ENCODE measurements at places on chromosomes 13 and 19. TPM values are rescaled to one million over a fixed set of nuclear protein-coding genes. Genes with fewer than 3 reads are reported as not detected.
A peak's percentile ranks its signal among the peaks of the same experiment; 100 is the strongest.

DNA sequence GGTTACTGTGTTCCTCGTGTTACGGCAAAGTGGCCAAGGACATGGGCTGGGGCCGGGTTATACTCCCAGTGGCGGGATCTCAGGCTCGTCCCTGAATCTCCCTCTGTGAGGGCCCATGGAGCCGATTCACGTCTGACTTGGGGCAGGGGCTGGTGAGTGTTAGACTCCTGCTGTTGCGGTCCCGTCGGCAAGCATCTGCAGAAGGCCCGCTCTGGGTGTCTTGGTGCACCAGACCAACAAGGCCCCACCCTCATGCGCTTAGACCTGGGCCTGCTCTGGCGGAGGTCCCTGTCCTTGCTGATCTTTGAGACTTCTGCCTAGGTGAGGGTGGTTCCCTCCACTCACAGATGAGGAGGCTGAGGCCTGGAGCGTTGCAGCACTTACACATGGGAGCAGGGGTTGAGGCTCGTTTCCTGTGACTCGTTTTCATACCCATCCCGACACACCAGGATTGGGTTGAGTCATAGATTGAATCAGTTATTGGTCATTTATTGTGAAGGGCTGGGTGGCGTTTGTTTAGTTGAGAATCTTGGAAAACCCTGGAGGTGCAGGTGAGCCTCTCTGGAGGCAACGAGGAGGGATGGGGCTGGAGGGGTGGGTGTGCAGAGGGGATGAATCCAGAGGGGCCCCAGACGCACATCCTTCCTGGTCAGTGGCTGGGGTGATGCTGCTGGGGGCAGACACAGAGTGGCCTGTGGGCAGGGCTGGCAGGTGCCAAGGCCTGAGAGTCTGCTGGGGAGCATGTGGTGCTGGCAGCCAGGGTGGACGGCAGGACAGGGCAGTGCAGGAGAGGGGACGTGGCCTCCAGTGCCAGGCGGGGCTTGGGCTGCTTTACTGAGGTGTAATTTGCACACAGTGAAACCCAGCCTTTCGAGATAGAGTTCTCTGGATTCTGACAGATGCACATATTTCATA, 4.6 kb downstream of the EPN1 start:
- DNase-seq: no peak

DNA sequence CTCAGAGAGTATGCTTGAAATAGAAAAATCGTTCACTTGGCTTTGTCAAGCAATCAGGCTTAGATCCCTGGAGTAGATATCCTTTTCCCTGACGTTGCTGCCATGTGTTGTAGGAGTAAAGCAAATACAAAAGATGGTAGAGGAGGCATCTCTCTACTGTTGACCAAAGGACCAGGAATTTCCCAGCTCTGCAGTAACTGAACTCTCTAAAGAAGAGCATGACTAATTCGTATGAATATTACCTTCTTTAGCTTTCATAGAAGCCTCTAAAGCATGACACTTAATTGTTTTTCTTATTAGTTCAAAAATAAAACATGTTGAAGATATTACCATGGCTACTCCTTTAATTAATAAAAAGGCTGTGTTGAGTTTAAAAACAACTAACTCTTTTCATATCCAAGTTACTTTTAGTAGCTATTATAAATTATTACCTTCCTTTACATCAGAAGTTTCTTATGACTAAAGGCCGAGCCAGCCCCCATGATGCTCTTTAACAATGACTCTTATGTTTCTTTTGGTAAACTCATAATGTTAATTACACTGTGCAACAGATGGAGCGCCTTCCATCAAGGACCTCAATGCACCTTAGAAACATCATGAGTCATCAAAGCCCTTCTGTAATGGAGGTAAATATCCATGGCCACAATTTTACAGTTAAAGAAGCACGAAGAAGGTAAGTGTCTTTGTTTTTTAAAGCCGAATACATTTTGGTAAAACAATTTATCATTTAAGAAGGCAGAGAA, 352.4 kb downstream of the KLF5 start:
- no peak for DNase-seq

PSG1 gene
- not detected for total RNA-seq

DNA sequence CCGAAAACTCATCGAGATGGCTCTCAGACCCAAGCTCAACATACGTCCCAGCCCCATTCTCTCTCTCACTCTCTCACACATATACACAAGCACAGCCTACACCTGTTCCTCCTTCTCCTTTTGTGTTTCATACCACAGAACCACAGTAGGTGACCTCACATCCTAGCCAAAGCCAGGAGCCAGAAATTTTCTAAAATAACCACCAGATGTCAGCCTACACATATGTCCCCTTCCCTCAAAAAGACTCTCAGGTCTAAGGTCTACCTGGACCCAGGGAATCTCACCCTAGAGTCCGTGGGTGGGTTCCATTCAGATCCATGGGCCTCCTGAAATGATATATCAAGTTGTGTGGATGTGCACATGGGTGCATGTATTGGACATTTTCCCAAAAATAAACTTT, 104.2 kb upstream of the IPO5 start:
- DNase-seq: no peak

LGALS7 gene
- not detected for total RNA-seq

- peak; percentile 71 for DNase-seq
These were observed 632.1 kb downstream of the DIAPH3 start for GRCh38 chr13:59531571-59532091.

GRCh38 chr19:30523791-30524190, 151.6 kb downstream of the ZNF536 start:
- no peak for DNase-seq

PNMA8C gene
- 1.5 TPM for total RNA-seq

GRCh38 chr13:106484537-106485193, 50.8 kb downstream of the EFNB2 start:
- peak; percentile 19 for DNase-seq

RAB3D gene
- 9.2 TPM for total RNA-seq

DNA sequence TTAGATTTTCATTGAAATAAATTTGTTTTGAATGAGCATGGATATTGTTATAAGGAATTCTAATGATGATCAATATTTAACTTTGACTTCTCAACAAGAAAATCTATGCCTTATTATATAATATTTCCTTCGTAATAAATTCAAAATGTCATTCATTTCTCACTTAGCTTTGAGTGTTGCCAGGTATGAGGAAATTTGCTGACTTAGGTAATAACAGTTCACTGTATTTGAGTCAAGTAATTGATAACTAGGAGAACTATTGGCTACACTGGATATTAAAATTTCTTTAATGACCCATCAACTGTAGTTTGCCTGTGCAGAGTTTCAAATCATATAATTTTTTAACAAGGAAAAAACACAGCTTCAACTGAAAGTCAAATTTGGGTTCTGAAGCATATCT, 746.6 kb downstream of the SLITRK5 start:
- DNase-seq: no peak

GRCh38 chr13:70795484-70795883, 687.2 kb upstream of the KLHL1 start:
- DNase-seq: no peak

GRCh38 chr19:16115301-16116039, 3.8 kb downstream of the RAB8A start:
- DNase-seq: no peak

NDUFA7 gene
- total RNA-seq: 78.3 TPM

- DNase-seq: no peak
These were observed 110.5 kb downstream of the LRCH1 start for GRCh38 chr13:46663206-46664037.

DNA sequence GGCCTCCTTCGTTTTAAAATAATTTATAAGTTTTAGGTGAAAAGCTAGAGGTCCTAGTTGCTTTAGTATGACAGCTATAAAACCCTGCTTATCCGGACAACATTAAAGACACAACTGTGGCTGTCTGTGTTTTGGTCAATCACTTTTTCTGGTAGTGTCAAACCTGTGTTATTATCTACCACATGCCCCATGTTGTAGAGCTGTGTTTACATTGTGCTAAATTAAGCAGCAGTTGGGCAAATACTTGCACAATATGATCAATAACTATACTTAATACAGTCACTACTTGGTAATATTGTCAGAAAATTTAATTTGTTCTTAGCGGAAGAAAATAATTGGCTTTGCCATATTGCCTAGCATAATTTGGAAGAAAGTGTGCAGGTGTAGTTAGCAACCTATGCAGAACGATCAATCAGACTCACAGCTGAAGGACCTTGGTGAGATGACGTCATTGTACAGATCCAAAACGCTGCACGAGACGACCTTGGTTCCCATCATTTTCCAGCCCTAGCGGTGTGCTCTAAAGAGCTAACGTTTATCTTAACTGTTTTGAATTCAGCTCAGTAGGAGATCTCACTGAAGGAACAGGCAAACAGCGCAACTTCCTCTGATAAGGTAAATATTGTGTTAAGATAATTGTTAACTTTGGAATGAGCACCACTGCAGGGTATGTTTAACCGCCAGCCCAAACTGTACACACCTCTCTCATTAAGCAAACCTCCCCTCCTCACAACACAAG, 476.6 kb downstream of the IRS2 start:
- DNase-seq: no peak

PTH2 gene
- total RNA-seq: not detected

DNA sequence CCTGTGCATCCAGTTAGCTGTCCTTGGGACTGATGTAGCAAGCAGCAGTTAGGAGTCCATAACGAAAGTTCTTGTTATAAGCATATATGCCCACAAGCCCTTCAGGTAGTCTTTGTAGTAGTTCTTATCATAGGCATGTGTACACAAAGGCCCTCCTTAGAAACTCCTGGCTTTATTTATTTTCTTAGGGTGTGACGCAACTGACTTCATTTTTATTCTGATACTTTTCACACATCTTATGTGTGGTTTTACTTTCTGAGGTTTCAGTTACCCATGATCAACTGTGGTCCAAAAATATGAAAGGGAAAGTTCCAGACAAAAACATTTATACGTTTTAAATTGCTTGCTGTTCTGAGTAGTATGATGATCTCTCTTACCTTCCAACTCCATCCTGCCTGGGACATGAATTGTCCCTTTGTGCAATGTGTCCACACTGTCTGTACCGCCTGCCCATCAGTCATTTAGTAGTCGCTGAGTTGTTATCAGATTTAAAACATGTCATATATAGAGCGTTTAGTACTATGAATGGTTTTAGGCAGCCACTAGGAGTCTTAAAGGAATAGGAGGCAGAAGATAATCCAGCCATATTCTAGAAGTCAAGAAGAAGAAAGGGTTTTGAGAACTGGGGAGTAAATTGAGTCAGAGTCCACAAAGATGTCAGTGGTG, 19.4 kb downstream of the GPC5 start:
- DNase-seq: no peak

DNA sequence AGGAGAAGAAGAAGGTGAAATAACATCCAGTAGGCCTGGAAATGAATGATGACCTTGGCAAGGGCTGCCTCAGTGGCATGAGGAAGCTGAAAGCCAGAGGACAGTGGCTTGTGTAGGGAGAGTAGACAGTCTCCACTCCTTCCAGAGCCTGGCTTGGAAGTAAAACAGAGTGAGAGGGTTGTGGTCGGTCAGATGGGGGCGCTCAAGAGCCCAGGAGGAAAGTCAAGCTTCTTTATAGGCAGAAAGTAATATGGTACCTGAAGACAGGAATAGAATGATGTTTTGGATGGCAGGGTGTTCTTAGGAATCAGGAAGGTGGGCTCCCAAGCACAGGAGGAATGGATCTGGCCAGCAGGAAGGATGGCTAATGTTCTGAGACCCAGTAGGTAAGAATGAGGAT, 75.1 kb upstream of the TSC22D1 start:
- DNase-seq: no peak

DNA sequence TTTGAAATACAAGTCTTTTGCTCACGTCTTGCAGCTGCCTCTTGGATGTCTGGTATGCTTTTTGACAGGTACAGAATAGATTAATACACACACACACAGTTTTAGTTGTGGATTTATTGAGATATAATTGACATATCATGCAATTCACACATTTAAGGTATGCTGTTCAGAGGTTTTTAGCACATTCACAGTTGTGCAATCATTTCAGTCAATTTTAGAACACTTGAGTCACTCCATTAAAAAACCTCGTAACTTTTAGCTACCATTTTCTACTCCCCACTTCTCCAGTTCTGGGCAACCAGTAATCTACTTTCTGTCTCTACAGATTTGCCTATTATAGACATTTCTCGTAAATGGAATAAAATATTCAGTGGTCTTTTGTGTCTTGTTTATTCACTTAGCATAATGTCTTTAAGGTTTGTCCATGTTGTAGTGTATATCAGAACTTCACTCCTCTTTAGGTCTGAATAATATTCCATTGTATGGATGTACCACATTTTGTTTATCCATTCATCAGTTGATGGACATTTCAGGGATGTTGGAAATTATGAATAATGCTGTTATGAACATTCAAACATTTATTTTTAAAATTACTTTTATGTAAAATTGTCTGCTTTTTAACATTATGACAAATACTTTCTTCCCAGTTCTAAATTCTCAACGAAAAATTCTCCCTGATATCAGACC, 2.5 kb upstream of the ZMYM2 start:
- DNase-seq: no peak

DNA sequence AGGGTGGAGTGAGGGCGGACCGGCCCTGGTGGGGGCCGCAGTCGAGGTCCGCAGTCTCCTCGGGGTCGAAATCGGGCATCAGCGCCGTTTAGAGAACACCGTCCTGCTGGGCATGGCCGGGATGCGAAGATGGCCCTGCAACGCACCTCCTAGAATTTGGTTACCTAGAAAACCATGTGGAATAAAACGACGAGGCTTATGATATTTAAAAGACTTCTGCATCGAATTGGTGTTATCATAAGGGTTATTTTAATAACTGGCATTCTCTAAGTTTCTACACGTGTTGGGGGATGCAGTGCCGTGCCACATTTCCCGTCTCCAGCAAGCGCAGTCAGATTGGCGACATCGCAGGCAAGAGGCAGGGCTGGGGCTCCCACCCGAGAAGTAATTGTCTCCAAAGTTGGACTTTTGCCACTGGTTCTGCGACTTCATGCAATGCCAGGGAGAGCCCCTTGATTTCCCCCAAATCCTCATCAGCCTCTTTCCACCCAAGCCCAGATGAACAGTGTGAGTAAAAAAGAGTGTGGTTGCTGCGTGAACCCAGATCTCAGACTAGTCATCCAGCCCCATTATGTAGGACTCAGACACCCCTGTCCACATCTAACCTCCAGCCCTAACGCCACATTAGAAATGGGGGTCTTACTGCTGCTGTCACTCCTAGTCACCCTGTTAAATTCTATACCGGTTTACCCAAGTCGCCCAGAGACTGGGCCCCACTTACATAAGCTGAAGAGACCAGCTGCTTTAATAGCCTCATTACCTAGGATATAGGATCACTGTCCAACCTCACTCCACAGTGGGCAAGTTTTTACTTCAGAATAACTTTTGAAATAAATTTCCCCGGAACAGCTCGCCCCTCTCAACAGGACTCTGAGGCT, 571 bp upstream of the DHRS12 start:
- DNase-seq: peak; percentile 38

SIGLEC8 gene
- total RNA-seq: 34.0 TPM

GRCh38 chr13:110407531-110407930, 100.4 kb downstream of the COL4A2 start:
- peak; percentile 68 for DNase-seq

- DNase-seq: no peak
These were observed 1118.5 kb downstream of the PCDH9 start for GRCh38 chr13:66111628-66112027.

IGFL2 gene
- total RNA-seq: not detected

DNA sequence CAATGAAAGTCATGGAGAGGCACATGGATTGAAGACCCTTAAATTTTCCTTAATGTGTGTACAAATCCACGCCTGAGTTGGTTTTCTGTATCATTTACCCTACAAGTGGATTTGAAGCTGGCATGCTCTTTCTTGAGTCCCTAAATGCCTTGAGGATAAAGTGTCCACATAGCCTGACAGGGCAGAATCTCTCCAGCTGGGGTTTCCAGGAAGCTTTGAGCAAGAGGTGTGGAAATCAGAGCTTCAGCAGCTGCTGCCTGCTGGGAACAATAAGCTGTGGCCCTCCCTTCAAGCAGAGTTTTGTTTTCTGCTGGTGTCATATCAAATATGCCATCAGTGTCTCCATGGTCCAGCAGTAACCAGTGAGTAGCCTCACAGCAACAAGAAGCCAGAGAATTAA, 120.3 kb upstream of the SERTM1 start:
- no peak for DNase-seq

MBD3L2 gene
- total RNA-seq: not detected
